Activated CD8-positive, alpha-beta memory T cell treated with anti-CD3 and anti-CD28 coated beads for 4 hours (primary cell): ENCODE measurements at places on chromosomes 5 and 9.

DNA sequence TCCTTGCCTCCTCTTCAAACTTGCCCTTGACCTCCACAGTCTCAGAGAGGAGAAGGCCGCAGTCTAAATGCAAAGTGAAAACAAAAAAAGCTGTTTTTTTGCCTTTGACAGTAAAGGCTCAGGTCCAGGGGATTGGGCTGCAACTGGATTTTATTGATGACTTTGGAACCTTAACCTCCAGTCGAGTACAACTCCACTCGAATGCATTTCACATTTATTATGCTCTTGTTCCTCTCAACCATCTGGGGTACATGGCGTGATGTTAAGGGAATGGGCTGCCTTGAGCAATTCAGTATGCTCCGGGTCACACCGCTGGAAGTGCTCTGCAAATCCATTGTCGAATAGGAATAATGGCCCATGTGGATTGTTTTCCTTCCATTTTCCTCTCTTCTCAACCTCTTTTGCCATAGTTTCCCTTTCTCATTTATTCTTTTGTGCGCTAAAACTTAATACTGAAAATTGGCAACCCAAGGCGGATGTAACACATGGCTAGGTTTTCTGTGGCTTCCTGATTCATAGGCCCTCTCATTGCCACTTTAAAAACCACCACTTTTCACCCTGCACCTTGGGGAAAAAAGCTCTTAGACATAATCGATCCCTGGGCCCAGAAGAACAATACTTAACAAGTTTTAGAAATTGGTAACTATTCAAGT, 34.3 kb downstream of the ITK start:
- no peak for DNase-seq

- no peak for DNase-seq
These were observed 201.3 kb downstream of the C9orf152 start for GRCh38 chr9:110006657-110007056.

DNA sequence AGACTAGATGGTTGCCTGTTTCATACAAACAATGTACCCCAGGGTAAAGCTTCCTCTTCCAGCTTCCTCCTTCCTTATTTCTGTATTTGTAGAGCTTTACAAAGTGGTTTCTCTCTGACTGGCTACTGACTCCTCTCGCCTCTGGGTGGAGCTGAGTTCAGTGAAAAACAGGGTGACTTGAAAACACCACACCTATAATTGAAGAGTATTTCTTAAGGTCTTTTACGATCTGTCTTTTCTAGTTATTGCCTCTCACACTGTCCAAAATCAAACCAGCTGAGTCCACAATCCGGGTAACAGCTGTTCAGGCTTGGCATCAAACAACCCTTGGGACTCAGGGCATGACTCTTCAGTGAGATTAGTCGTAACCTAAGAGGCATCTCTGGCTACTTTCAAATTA, 200.4 kb downstream of the ARRDC3 start:
- no peak for DNase-seq

DNA sequence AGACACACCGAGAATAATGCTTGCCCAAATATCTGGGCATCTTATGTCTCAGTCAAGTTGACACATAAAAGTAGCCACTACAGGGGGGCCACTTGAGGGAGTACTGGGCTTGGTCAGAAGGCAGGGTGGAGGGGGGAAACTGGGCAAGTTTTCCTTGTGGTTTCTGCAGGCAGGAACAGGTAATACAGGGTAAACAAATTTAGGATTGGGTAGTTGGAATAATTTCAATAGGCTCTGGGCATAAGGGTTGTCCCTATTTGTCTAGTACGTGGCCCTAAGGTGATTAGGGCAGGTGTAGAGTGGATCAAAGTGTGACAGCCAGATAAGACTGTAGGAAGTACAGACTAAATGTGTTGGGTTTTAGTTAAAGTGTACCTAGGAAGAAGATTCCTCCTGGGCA, 353.1 kb downstream of the TLE4 start:
- DNase-seq, result no peak

DNA sequence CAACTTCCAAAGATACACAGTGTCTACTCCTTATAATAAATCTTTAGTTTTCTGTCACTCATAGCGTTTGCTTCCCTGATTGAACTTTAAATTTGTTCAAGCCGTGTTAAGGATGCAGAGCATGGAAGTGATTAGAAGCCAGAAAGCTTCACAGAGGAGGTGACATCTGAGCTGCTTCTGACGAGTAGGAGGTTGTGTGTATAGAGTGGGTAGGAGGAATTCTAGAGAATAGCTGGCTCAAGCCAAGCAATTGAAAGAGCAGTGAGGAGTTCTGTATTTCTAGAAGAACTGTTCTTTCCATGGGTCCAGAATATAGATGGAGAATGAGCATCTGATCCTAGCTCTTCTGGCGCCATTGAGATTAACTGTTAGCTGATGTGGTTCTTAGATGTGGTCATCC, 6.0 kb downstream of the NUDT2 start:
- DNase-seq, result no peak

DNA sequence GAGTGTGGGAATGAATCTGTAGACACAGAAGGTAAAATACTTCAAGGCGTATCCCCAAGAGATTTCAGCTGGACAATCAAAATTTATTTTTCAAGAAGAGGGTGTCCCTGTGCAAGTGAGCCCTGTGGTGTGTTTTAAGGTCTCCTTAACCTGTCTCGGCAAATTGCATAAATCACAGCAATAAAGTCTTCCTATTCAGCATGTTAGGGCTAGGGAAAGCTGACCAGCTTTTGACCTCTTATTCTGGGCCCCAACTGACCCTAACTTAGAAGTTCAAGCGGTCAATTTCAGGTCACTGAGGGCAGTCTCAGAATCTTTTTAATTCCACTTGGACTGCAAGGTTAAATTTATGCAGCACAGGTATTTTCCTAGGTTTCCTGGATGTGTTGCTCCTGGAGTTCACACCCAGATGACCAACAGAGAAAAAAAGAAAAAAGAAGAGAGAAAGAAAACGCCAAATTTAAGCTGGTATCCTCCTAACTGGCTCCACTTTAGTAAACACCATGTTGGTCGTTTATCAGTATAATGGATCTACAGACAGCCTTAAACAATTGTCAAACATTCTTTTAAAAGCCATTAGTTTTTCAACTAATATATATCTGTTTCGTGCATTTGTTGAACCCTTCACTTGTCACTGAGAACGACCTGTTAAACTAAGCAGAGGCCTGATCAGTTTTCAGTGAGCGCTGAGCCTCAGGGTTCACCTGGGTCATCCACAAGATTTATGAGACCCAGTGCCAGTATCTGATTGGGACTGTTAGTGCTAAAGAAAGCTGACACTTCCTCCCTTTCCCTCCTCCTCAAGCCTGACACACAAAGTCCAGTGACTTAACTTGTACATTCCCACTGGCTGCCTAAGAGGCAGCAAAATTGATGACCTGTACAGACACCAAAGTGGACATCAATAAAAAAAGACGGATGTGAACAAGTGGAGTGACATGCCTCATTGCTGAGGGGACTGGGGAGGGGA, 546.1 kb downstream of the NR2F1-AS1 start:
- no peak for DNase-seq

DNA sequence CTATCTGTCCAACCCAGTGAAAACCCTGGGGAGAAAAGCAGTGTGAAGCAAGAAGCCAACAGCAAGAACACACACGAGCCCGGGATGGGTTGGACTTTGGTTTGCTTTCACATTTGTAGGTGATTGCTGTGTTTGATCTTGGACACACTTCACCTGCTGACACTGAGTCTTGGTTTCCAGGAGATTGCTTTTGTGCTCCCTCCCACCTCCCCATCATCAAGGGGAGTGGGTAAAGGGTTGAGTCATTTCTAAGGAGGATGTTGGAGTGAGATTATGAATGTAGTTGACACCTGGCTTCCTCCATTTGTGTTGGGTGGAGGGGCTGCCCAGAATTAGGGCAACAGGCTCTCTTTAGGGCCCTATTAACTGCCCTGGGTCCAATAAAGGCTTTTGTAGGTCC, 37.5 kb downstream of the ANKDD1B start:
- no peak for DNase-seq

GRCh38 chr5:149559706-149560105, 8.5 kb upstream of the CSNK1A1 start:
- no peak for DNase-seq

DNA sequence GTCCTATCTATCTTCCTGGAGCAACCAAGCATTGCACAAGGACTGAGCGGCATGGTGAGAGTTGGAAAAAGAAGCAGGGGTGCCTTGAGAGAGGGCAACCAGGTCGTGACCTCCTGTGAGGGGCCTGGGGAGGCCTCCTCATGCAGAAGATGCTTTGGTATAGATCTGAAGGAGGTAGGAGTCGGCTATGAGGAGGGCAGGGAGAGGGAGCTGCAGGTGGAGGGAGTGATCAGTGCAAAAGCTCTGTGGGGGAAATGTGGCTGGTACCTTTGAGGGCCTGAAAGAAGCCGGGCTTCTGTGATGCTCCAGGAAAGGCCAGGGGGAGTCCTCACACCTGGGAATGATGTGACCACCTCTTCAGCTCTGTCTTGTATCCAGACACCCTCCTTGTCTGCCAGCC, 3.6 kb upstream of the SLC25A48 start:
- DNase-seq, result no peak

- DNase-seq, result no peak
These were observed 34.5 kb upstream of the MED10 start for GRCh38 chr5:6412811-6413210.

GRCh38 chr9:107049046-107049802, 186.3 kb downstream of the ZNF462 start:
- no peak for DNase-seq

DNA sequence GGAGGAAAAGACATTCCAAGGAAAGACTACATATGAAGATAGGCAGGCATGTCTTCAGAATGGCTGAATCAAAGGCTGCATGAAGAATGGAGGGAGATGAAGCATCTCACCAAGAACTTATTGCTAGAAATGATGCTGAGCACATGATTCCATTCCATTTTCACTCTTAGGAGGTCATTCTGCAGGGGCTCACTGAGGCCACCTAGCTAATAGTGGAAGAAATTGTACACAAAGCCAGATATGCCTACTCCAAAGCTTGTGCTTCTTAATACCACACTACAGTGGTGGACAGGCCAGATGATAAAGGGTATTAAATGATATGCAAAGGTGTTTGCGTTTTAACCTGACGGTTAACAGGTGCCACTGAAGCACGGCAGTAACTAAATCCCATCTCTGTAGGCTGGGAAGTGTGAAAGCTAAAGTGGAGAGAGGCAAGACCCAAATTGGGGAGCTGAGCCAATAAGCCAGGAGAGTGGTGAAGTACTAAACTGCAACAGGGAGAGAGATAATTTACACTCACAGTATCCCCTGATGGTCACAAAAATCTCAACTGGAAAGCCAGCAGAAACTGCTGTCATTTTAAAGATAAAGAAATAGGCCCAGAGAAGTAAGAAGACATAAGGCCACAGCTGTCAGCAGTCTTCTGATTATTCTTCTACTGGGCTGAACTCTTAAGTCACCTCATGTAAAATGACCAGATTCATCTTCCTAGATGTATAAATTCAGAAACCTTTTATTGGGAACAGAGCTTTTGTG, 14.6 kb downstream of the NDUFA8 start:
- DNase-seq, result no peak

- DNase-seq, result no peak
These were observed 1785.9 kb upstream of the WWC1 start for GRCh38 chr5:166505544-166505943.

- DNase-seq, result no peak
These were observed 45.4 kb downstream of the PTTG1 start for GRCh38 chr5:160466889-160467554.

DNA sequence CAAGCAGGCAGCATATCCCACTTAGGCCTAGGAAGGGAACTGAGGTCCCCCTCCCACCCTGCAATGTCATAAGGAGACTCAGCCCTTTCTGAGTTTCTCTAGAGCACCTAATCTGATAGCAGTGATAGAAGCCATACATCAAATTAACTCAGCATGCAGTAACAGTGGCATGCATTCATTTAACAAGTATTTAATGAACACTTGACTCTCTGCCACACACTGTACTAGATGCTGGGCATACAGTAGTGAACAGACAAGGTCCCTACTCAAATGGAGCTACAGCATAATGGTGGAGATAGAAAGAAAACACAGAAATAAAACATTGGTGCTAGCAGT, 58.6 kb downstream of the SLC22A5 start:
- no peak for DNase-seq

- DNase-seq, result no peak
These were observed 115.8 kb downstream of the NUDT12 start for GRCh38 chr5:103446813-103447212.

GRCh38 chr9:113899205-113899604, 23.1 kb downstream of the ZNF618 start:
- no peak for DNase-seq

- no peak for DNase-seq
These were observed at the start of gene SHROOM1 for GRCh38 chr5:132830436-132831094. TSS of gene SHROOM1 (minus strand) at chr5:132830647. CDS start at chr5:132826140, 4,507 bp downstream.

GRCh38 chr9:84304166-84304565, 36.4 kb downstream of the SLC28A3 start:
- no peak for DNase-seq

DNA sequence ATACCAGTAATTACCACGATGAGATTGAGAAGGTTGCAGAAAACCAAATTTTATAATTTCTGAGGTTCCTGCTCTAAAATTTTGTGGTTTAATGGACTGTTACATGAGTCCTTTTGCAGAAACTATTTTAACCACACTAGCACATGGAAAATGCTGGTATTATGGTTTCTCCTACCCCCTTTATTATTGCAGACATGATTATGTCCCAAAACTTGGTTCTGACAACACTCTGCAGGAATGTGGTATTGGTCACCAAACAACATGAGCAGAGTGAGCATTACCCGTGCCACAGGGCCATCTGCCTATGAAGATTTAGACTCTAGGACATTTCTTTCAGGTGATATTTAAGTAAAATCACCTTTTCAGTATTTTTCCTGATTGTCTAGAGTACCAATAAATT, 2.8 kb upstream of the ECM2 start:
- no peak for DNase-seq

- DNase-seq, result no peak
These were observed 74.0 kb downstream of the GCNT4 start for GRCh38 chr5:74978345-74978744.

GRCh38 chr5:36576721-36577120, 29.7 kb upstream of the SLC1A3 start:
- DNase-seq, result no peak

DNA sequence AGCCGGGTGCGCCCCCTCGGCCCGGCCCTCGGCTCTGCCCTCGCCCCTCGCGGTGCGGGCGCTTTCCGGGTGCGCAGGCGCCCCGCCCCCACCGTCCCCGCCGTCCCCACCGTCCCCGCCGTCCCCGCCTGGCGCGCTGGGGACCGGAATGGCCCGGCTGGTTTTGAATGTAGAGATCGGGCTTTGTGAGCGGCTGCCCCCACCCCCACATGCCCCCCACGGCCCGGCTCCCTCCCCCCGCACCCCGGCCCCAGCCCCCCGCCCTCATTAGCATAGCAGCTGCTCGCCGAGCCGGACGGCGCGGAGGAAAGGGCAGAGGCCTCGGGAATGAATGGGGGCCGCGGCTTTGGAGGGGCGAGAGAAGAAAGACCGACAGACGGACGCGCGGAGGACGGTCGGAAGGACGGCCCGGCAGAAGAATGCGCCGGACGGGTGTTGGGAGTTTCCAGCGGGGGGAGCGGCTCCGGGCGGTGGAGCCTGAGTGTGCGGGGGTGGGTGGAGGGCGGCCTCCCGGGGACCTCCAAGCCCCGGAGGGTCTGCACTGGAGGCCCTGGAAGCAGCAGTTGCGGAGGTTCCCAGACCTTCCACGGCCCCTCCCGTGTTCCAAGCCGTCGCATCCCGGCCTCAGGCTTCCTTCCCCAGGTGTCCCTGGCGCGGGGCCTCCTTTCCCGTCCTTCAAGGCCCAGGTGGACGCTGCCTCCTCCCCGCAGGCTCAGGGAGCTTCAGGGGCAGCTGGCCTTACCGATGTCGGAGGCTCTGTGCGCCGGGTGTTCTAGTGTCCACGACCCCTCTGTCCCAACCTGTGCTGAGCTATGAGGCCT, 6.0 kb downstream of the NRARP start:
- DNase-seq, result no peak
